ENCODE measurements at places on chromosomes 5 and 9.

DNA sequence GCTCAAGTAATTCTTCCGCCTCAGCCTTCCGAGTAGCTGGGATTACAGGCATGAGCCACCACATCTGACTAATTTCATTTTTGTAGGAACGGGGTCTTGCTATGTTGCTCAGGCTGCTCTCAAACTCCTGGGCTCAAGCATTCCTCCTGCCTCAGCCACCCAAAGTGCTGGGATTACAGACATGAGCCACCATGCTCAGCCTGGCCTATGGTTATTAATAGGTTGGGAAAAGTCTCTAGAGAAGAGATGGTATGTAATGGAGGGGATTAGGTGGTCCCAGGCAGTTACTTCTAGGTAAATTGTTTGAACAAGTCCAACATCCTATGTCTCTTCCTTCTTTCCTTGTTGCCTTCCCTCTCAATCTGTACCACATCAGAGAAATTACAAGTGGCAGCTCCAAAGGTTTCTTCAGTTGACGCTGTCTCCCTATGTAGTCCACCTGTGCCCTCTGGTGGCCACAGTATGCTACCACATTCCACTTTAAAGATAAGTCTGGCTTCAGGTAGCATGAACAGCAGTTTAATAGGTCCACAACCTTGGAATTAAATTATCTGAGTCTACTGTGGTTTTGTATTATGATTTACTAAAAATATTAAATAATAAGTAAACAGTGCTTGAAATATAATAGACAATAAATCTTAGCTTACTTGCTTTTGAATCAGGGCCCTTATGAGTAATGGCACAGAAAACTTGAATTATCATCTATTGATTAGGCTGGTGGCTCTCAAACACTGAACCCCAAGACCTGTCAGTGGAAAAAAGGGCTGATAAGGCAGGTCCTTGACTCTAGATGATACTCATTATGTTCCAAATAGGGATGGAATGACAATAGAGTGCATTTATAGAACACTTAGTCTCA is 9.7 kb downstream of the TIGD6 start:
- peak; percentile 16 for DNase-seq

DNA sequence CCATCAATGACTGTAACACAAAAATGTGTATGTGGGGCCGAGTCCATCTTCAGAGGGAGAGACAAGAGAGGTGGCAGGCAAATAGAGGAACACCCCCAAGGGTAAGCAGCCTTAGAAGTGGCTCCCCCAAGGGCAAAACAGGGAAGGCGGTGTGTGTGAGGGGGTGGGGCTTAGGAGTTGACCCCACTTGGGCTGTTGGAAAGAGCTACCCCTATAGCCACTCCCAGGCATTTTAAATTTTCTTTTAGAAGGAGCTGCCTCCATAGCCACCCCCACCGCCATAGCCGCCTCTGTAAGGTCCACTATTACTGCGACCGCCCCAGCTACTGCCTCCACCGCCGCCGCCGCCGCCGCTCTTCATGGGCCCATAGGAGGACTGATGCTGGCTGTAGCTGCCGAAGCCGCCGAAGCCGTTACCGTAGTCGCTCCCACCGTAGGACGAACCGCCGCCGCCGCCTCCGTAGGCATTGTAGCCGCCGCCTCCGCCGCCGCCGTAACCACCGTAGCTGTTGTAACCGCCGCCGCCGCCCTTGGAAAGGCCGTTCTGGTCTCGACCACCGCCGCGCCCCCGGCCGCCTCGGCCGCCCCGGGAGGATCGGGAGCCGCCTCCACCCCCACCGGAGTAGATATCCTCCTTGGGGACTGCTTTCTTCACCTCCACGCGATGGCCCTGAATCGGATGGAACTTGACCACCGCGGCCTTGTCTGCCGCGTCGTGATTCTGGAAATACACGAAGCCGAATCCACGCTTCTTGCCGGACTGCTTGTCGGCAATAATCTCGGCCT is 1.1 kb downstream of the HNRNPA0 start:
- peak; percentile 30 for DNase-seq

- no peak for DNase-seq
These were observed 277.5 kb upstream of the NREP start for GRCh38 chr5:112034421-112034979.

- no peak for DNase-seq
These were observed 16.5 kb downstream of the RICTOR start for GRCh38 chr5:39057734-39058133.

DNA sequence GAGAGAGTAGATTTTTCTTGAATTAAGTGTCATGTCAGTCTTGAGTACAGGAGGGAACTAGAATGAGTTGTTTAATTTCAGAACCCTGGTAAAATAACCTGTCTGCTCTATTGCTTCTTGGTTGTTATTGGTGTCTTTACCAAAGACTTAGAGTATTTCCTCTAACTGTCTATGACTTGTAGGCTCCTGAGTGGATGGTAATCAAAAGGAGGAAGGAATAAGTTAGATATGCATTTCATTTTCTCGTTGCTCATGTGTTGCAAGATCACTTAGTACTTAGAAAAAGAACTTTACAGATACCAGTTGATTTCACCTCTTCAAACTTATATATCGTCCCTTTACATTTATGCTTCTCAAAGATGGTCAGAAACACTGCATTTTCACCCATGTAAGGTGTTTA is 31.1 kb downstream of the UHRF2 start:
- no peak for DNase-seq

Data from hypothalamus (tissue), 51 donors.